ENCODE measurements at places on chromosomes 6 and 20.

- no peak for DNase-seq
Observed at GRCh38 chr6:169895926-169896761, 144.7 kb downstream of the ERMARD start.

DNA sequence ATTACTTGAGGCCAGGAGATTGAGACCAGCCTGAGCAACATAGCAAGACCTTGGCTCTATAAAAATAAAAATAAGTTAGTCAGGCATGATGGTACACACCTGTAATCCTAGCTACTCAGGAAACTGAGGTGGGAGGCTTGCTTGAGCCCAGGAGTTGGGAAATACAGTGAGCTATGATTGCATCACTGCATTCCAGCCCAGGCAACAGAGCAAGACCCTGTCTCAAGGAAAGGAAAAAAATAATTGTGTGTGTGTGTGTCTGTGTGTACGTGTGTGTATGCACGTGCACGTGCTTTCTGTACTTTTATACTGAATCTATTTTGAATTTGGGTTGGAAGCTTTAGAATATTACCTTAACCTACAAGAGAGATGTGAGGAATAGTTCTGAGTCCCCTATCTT is 58.9 kb downstream of the KIZ start:
- no peak for DNase-seq

- peak; percentile 24 for DNase-seq
Observed at GRCh38 chr20:49893242-49894072, 21.9 kb downstream of the SPATA2 start.

DNA sequence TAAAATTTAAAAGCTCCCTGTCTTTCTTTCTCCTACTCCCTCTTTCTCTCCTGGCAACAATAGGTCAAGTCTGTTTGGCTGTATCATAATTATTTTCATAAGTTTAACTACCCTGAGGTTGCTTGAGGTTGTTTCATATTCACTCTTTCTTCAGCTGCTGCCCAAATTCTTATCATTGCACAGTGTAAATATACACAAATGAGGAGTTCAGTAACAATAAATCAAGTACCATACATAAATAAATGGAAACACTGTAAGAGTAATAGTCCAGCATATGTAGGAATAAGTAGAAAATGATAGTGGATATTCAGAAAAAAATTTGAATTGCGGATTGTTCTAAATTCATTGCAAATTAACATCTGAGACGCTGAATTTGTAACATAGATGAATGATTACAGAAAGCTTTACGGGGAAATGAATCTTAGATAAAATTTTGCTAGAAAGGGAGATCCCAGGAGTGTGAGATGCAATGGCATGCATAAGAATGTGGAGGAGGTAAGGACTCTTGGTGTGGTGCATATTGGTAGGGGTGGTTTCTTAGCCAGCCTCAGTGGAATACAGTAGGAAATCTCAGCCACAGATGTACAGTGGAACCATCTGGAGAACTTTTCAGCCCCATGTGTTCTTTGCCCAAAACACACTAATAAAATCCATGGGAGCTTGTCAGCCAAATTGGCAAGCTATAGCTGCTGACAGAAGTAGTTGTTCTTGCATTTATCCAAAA is 480.7 kb downstream of the HTR1B start:
- DNase-seq: no peak

- no peak for DNase-seq
Observed at GRCh38 chr20:6626805-6627204, 140.7 kb upstream of the BMP2 start.

DNA sequence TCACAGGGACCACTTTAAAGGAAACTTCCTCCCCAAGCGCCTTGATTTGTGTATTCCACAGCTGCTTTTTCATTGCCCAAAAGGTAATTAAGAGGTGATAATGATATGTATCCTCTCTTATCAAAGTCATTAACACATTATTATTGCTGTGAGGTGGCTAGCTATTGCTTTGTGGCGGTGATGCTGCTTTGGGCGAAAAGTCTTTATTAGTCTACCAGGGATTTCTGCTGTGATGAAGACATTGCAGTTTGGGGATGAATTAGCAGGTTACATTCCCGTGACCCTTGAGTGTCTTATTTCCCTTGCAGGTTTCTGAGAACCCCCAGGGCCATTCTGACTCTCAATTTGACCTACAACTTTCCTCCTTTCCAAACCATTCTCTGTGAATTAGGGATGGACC is 143.4 kb upstream of the SOX4 start:
- DNase-seq: no peak

Measured in activated CD4-positive, alpha-beta T cell treated with anti-CD3 and anti-CD28 coated beads, Interleukin-2, amount 50 U/mL, for 4 hours (primary cell).